ENCODE measurements at places on chromosomes 7 and 10.

DNA sequence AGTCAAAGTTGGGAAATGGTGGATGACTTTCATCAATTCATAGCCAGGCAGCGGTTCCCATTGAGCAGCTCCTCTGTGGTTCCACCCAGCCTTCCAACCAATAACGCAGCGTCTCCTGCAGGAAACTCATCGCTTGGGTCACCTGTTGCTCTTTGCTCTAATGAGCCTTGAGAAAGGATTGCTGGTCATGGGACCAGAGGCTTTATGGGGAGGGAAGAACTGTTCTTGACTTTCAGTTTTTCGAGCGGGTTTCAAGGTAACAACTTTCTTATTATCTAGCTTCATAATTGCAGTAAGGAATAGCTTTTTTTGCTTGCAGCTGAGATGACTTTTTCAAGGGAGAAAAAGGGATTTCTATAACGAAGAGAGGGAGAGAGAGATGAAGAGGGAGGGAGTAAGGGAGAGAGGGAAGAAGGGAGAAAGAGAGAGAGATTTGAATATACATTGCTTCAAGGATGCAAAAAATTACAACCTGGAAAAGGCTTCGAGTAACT, 405 bp upstream of the ENTPD1 start:
- no peaks in the 10 kb centered on the region for H3K36me3 ChIP-seq
- H3K4me1 ChIP-seq = peaks cover 27% of the 10 kb centered on the region
- H3K27ac ChIP-seq = no peak overlapping the region
- peak overlapping the region; percentile 65 for H3K4me3 ChIP-seq

GRCh38 chr7:136845899-136846465, 22.5 kb upstream of the CHRM2 start:
- no peak overlapping the region for H3K27ac ChIP-seq
- no peak for DNase-seq
- H3K4me1 ChIP-seq = no peaks in the 10 kb centered on the region
- H3K4me3 ChIP-seq = no peak overlapping the region

DNA sequence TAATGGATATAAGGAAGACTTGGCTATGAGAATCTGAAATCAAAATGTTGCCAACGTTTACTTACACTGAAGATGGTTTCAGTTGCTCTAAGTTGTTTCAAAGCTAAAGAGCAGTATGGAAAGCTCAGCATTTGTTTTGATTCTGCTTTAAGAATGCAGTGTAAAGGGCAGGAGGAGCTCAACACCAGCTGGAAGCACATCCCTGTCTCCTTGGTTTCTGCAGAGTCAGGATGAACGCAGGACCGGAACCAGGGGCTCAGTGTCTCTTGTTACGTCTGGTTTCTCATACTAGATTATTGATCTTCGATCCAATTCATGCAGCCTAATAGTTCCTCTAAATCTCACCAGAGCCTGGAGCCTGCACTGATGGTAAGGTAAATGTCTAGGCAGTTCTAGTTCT, 24.1 kb downstream of the ZRANB1 start:
- H3K36me3 ChIP-seq = peaks cover 76% of the 10 kb centered on the region
- no peak overlapping the region for H3K27ac ChIP-seq
- H3K4me3 ChIP-seq = no peak overlapping the region
- H3K27me3 ChIP-seq = no peaks in the 10 kb centered on the region

- H3K36me3 ChIP-seq = no peaks in the 10 kb centered on the region
- H3K4me1 ChIP-seq = peaks cover 41% of the 10 kb centered on the region
- no peak overlapping the region for H3K27ac ChIP-seq
- DNase-seq = no peak
- H3K4me3 ChIP-seq = no peak overlapping the region
Measured at GRCh38 chr10:4649471-4649870, 176.5 kb upstream of the AKR1E2 start.

- H3K4me3 ChIP-seq = no peak overlapping the region
- H3K36me3 ChIP-seq = no peaks in the 10 kb centered on the region
- no peaks in the 10 kb centered on the region for H3K27me3 ChIP-seq
- H3K4me1 ChIP-seq = no peaks in the 10 kb centered on the region
- no peak for DNase-seq
Measured at GRCh38 chr10:52438119-52438518, 124.0 kb downstream of the DKK1 start.

- H3K4me1 ChIP-seq = no peaks in the 10 kb centered on the region
- no peaks in the 10 kb centered on the region for H3K27me3 ChIP-seq
- peaks cover 76% of the 10 kb centered on the region for H3K36me3 ChIP-seq
- H3K4me3 ChIP-seq = no peak overlapping the region
Measured at GRCh38 chr7:151374139-151374538, 32.5 kb downstream of the NUB1 start.

GRCh38 chr7:71753956-71754664, 622.2 kb downstream of the GALNT17 start:
- no peaks in the 10 kb centered on the region for H3K4me1 ChIP-seq
- DNase-seq = no peak
- H3K27me3 ChIP-seq = peaks cover 34% of the 10 kb centered on the region
- H3K36me3 ChIP-seq = no peaks in the 10 kb centered on the region
- H3K27ac ChIP-seq = no peak overlapping the region

DNA sequence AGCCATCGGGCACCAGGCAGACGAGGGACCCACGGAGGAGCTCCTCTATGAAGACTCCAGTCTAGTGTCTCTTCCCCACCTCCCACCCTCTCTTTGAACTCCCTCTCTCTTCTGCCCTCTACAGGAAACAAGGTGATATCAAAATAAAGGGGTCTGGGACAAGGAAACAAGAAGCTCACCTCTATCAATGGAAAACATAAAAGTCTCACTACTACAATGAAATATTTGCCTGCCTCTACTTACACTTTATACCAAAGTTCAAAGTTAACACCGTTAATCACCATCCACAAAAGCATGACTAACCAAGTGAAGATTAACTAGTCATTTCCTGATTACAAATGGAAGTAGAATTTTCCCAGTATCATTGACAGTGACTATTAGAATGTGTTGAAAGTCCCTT, 82.2 kb downstream of the PARD3 start:
- peaks cover 4% of the 10 kb centered on the region for H3K4me1 ChIP-seq
- peaks cover 7% of the 10 kb centered on the region for H3K27me3 ChIP-seq
- no peak overlapping the region for H3K27ac ChIP-seq
- H3K4me3 ChIP-seq = no peak overlapping the region

Measured in activated T-cell treated with anti-CD3 and anti-CD28 coated beads, Interleukin-2, amount 50 U/mL, for 24 hours (primary cell).